Stimulated activated CD8-positive, alpha-beta memory T cell treated with anti-CD3 and anti-CD28 coated beads, Interleukin-15, amount 100 ng/mL, for 1 hour (primary cell): ENCODE measurements at places on chromosomes 6 and 20.

DNA sequence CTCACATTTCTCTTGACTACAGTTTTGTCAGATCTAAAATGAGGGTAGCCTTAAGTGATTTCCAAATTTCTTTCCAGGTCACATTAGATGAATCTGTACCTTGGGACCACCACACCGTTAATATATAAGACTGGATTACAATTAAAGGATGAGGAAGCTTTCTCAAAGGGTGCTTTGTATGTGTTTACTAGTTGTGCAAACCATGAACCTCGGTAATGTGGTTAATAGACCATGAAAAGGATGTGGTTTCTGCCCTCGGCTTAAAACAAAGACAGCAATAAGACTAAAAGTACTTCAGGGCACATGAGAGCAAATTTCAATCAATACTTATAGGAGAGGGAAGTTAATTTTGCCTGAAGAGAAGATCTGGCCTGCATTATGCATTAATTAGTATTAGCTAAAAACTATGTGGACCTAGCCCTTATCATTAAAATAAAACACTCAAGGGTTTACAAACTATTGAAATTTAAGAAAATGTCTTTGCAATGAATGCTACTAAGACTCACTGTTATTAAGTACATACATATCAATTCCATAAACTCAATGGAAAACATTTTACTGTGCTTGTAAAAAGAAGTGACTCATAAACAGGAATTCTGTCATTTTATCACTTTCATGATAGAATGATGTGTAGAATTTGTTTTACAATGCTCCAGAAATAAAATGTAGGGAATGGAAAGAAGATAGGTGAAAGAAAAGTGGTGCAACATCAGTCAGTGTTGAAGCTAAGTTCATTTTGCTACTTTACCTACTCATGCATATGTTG lies 936 bp upstream of the TMX4 start:
- DNase-seq: no peak

DNA sequence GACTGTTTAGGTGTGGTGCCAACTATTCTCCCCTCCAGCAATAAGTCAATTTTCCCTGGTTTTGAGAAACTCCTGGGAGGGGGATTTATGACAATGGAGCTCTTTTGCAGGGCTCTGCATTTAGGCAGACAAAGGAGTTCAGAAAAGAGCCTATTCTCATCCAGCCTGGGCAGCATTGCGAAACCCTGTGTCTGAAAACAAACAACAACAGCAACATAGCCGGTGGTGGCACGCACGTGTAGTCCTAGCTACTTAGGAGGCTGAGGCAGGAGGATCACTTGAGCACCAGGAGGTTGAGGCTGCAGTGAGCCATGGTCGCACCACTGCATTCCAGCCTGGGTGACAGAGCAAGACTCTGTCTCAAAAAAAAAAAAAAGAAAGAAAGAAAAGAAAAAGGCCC lies 6.4 kb downstream of the CLPS start:
- no peak for DNase-seq

DNA sequence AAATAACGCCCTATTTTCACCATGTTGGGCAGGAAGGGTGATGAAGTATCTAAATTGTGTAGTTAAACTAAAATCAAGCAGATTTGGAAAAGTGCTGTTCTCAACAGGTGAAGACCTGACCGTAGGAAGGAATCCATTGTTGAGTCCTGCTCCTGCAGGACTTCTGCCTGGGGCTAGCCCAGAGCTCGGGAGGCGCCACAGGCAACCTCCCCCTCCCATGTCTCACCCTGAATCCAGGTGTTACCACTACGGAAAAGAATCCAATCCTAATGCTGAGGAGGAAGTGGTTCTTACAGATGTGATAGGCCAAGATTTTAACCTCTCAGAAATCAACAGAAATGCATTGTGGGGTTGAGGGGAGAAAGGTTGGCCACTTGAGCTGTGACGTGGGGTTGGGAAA lies 30.2 kb downstream of the RAB22A start:
- DNase-seq: no peak

GRCh38 chr6:63802606-63803206 lies 167.1 kb downstream of the PHF3 start:
- DNase-seq: no peak

- no peak for DNase-seq
These were observed 23.4 kb upstream of the SLCO4A1 start for GRCh38 chr20:62618611-62619529.

GRCh38 chr6:56570413-56571359 lies 72.0 kb downstream of the DST start:
- no peak for DNase-seq

DNA sequence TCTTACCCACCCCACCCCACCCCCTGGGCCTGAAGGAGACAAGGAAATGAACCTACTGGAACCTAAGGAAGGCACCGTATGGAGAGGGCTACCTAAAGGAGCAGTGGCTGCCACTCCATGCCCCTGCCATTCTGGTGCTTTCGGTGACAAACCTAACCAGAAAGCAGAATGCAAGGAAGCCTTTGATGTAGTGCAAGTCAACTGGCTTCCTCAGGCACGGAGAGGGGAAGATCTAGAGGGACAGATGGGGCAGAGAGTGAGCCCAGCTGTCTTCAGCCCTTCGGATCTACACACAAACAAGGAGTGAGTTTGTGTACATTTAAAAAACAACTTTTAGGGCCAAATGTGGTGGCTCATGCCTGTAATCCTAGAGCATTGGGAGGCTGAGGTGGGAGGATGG lies 39.5 kb downstream of the PPP1R16B start:
- no peak for DNase-seq

GRCh38 chr6:89874438-89874837 lies 19.8 kb upstream of the GJA10 start:
- no peak for DNase-seq
